ENCODE measurements at places on chromosomes 4 and X. TPM values are rescaled to one million over a fixed set of nuclear protein-coding genes. Genes with fewer than 3 reads are reported as not detected.

Gene HSFX3
- 0.25 TPM for total RNA-seq

Gene NLGN4X
- 4.5 TPM for total RNA-seq

Gene OTUD6A
- total RNA-seq: not detected

Gene SRPK3
- 52.8 TPM for total RNA-seq

Gene CPZ
- total RNA-seq: 0.27 TPM

Gene UTP3
- total RNA-seq: 15.8 TPM

Gene CT45A10
- total RNA-seq: not detected

Gene EXOC1L
- total RNA-seq: not detected

Gene POU3F4
- total RNA-seq: not detected

Gene SPP1
- 3.7 TPM for total RNA-seq

Gene PPP1R2C
- total RNA-seq: not detected

Gene CT55
- total RNA-seq: not detected

Gene TMEM33
- total RNA-seq: 22.5 TPM

Gene SHROOM2
- total RNA-seq: 0.71 TPM

Gene ARHGEF38
- total RNA-seq: not detected

Gene AMBN
- total RNA-seq: not detected

Gene EVC2
- total RNA-seq: 1.4 TPM

Gene RBMXL3
- not detected for total RNA-seq

Gene N4BP2
- 5.0 TPM for total RNA-seq

Gene BEND4
- total RNA-seq: not detected

Gene VSIG1
- total RNA-seq: not detected

Gene TRO
- total RNA-seq: 1.9 TPM

Gene METTL14
- 28.1 TPM for total RNA-seq

Gene NIPAL1
- total RNA-seq: 0.25 TPM

Gene FAM90A26
- total RNA-seq: not detected

Gene ASB5
- total RNA-seq: 4.3 TPM

Gene CSAG3
- not detected for total RNA-seq

Gene SOX3
- not detected for total RNA-seq

Gene ARMCX2
- total RNA-seq: 34.5 TPM

Gene DUSP9
- not detected for total RNA-seq

Gene STPG2
- not detected for total RNA-seq

All from left ventricle myocardium inferior (tissue), 1 donor.